ENCODE measurements at places on chromosomes 6 and 20.

DNA sequence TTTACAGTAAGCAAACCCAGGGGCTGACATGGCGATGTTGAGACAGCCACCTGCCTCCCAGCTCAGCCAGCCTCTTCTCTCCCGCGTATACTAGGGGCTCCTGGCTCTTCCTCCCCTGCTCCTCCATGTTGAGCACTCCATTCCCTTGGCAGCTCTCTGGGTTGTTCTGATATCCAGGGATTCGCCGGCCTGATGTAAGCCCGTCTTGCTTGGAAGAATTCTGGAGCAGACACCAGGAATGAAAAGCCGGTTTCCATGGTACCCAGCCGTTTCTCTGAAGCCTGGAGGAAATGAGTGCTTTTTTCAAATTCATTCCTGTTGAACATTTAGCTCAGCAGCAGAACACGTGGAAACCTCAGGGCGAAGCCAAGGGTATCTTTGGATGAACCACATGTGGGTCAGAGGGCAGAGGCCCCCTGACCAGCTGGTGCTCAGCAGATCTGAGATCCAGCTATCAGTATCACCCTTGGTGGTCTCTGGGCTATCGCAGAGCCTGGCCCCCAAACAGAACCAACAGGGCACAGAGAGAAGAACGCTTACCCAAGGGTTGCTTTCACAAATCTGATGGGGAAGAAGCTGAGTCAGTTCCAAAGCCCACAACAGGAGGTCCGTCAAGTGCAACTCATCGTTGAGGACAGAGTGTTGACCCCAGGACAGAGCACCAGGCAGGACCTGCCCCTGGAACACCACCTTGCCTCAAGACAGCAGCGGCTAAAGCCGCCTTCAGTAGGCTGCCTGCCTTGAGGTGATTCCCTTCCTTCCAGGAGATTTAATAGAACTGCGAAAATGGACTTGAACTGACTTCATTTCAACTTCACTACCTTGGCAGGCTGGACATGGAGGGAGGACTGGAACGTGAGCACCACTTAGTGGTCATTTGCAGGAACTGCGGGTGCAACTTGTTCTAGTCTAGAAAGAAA lies 96.1 kb upstream of the RIN2 start:
- DNase-seq, result no peak

GRCh38 chr6:34566830-34567546 lies 10.9 kb upstream of the SPDEF start:
- DNase-seq, result no peak

GRCh38 chr6:125795301-125795700 lies 4.5 kb downstream of the NCOA7 start:
- DNase-seq, result no peak

- DNase-seq, result no peak
These were observed 53.4 kb downstream of the NEDD9 start for GRCh38 chr6:11179088-11179418.

GRCh38 chr6:54621285-54621684 lies 225.3 kb upstream of the FAM83B start:
- DNase-seq, result no peak

DNA sequence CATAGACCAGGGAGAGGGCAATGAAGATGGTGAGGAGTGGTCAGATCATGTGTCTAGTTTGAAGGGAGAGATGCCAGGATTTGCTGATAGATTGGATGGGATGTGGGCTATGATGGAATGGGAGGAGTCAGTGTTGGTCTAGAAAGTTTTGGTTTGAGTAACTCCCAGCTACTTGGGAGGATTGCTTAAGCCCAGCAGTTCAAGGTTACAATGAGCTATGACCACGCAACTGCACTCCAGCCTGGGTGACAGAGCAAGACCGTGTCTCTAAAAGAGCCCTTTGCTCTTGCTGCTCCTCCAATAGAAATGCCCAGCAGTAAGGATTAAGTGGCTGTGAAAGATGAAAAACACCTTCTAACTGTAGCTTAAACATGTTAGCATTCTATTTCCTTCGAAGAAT lies 18.2 kb upstream of the LAMP5 start:
- no peak for DNase-seq

- no peak for DNase-seq
These were observed 23.2 kb downstream of the EPB41L1 start for GRCh38 chr20:36177716-36178115.

- no peak for DNase-seq
These were observed 366.5 kb downstream of the QKI start for GRCh38 chr6:163780994-163781393.

GRCh38 chr20:59825944-59826759 lies 107.3 kb downstream of the SYCP2 start:
- no peak for DNase-seq

DNA sequence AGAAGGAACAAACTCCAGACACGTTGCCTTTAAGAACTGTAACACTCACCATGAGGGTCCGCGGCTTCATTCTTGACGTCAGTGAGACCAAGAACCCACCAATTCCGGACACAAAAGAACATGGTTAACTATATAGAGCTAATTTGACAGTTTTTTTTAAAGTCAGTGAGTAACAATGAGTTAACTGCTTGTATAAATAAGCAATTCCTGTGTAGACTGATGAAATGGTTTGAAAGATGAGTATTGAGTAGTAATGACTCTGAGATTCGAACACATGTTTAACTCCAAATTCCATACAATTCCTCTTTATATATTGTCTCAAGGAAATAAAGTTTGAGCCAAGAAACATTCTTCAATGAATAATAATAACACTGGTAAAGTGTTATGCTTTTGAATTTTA lies 478.0 kb downstream of the MMUT start:
- DNase-seq, result no peak

- no peak for DNase-seq
These were observed 5.5 kb downstream of the POU3F2 start for GRCh38 chr6:98839781-98840361.

GRCh38 chr6:119314885-119315272 lies 34.7 kb downstream of the MAN1A1 start:
- no peak for DNase-seq

DNA sequence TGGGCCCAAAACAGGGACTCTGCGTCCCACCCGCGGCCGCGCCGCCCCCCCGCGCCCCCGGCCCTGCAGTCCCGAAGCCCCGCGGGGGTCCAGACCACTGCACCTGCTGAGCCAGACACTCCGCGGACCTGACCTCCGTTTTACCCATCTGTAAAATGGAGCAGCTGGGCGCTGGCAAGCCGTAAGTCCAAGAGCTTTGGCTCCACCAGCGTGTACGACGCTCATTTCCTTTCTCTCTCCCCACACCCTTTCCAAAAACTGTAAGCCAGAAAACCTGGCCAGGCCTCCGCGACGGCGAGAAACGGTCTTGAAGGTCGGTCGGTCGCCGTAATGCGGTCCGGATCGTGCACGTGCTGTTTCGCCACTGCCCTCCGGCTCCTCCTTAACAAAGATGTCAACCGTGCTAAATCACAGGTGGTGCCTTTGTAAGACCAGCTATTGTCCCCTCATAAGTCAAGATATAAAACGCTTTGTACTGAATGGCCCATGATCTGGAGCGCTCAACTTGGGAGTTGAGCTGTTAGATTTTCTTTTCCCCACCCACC lies 7.8 kb upstream of the NR2E1 start:
- DNase-seq, result no peak

- no peak for DNase-seq
These were observed 275.0 kb downstream of the KHDC1L start for GRCh38 chr6:72950114-72950860.

GRCh38 chr6:121302882-121303281 lies 31.4 kb downstream of the TBC1D32 start:
- DNase-seq, result no peak

DNA sequence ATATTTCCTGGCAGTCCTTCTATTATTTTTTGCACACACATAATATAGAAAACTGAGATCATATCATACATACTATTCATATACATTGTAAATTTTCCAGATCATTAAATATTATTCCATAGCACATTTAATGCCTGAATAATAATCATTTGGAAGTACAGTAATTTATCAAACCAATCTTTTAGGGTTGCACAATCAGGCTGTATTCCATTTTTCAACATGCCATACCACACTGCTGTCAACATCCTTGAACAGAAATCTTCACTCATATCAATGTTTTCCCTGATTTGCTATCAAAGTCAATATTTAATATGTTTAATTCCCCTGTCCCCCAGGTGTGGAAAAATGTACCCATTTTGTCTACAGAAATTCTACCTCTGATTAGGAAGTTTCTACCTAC lies 122.7 kb upstream of the ADGRF1 start:
- DNase-seq, result no peak

- DNase-seq, result no peak
These were observed 32.0 kb downstream of the TMEM242 start for GRCh38 chr6:157291356-157291755.

- DNase-seq, result no peak
These were observed 27.0 kb downstream of the CBFA2T2 start for GRCh38 chr20:33516882-33517281.

- no peak for DNase-seq
These were observed 38.6 kb upstream of the GMPR start for GRCh38 chr6:16199804-16200203.

- no peak for DNase-seq
These were observed 123.6 kb downstream of the ISM1 start for GRCh38 chr20:13344671-13345070.

- no peak for DNase-seq
These were observed 18.0 kb upstream of the TBC1D22B start for GRCh38 chr6:37239526-37239925.

- DNase-seq, result no peak
These were observed 59.8 kb downstream of the SHPRH start for GRCh38 chr6:145904391-145904790.

DNA sequence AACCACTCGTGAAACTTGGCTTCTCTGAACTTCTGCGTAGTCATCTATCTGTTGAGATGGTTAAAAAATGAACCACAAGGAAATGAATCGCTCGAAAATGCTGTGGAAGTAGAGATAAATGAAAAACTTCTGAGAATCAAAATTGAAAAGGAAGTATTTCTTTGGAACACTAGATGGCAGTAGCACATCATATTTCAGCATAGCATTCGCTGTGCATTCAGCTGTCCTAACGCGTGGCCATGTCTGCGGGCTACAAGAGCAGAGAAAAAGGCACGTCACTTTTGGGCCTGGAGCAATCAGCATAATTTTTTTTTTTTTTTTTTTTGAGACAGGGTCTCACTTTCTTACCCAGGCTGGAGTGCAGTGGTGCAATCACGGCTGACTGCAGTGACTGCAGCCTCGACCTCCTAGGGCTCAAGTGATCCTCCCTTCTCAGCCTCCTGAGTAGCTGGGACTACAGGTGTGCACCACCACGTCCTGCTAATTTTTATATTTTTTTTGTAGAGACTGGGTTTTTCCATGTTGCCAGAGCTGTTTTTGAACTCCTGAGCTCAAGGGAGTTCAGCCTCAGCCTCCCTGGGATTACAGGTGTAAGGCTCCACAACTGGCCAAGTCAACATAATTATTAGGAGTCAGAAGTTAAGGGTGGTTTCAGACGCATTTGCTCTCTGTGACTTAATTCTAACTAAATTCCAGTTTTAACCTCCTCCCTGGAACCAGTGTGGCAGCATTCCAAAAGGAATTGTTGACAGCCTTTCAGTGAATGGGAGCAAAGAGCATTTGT lies 8.8 kb upstream of the PERP start:
- peak; percentile 8 for DNase-seq

DNA sequence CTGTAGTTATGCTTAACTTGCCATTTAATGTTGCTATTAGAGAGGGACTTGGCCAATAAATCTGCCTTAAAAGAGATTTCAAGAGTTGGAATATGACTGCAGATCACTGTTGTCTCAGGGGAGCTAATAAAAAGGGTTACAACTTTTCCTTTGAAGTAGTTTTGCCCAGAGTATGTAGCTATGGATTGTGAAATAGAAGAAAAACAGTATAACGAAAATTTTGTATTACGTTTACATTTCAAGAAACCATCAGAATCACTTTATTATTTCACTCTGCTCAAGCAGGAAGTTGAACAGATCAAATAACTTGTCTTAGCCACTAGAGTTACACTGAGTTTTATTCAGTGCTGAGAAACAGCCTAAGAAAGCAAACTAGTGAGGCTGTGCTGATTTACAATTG lies 3.0 kb upstream of the ZSCAN26 start:
- no peak for DNase-seq

DNA sequence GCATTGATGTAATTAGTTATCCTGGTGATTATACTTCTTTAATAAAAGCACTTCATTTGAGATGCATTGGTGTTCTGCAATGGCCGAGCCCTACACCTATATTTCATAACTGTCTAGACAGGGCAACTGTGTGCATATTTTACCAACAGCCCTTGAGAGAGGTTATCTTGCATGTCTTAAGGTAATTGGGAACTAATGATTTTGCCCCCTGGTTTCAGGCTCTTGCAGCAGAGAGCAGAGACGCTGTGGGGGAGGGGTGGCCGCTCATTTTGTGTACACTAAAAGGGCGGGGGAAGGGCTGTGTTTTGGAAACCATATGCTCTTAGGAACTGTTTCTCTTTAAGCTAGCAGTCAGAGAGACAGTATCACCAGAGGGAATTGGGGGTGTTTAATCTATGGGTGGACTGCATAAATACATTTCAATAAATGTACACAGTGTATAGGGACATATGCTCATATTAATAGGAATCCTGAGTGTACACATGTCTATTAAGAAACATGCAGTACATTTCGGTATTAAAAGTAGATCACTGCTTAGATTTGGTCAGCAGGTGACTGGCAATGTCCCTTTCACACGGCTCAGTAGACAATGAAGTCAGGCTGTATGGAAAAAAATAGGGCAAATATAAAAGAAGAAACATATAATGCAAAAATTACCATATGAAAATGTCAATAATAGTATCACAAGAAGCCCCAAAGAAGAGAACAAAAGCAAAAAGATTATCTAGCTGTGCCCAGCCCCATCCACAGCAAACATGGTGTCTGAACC lies 402.9 kb upstream of the CITED2 start:
- no peak for DNase-seq

DNA sequence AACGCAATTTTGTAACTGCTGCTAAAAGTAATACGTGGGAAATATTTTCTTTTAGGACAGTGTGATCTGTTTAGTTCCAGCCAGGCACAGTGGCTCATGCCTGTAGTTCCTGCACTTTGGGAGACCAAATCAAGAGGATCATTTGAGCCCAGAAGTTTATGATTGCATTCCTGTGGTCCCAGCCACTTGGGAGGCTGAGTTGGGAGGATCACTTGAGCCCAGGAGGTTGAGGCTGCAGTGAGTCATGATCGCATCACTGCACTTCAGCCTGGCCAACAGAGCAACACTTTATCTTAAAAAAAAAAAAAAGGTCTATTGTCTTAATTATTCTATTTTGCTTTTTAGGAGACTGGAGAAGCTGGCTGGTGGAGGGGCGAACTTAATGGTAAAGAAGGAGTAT lies 101.5 kb downstream of the CD2AP start:
- DNase-seq, result no peak

- DNase-seq, result no peak
These were observed 43.4 kb downstream of the SPDEF start for GRCh38 chr6:34512738-34513115.

DNA sequence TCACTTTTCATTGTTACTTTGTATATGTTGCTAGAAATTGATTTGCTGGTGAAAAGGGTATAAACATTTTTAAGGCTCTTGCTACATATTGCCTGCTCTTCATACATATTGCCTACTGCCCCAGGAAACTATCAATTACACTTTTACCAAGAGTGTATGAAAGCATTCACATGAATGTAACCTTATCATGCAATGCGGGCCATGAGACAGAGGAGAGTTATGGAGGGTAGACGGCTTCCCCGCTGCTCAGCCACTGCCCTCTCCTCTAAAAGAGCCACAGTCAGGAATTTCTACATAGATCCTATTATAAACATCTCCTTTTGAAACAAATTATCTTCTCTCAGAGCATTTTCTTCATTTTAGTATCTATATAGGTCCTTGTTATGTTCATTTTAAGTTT lies 264.4 kb downstream of the ESR1 start:
- no peak for DNase-seq
